ENCODE measurements at places on chromosomes 2 and 18.

DNA sequence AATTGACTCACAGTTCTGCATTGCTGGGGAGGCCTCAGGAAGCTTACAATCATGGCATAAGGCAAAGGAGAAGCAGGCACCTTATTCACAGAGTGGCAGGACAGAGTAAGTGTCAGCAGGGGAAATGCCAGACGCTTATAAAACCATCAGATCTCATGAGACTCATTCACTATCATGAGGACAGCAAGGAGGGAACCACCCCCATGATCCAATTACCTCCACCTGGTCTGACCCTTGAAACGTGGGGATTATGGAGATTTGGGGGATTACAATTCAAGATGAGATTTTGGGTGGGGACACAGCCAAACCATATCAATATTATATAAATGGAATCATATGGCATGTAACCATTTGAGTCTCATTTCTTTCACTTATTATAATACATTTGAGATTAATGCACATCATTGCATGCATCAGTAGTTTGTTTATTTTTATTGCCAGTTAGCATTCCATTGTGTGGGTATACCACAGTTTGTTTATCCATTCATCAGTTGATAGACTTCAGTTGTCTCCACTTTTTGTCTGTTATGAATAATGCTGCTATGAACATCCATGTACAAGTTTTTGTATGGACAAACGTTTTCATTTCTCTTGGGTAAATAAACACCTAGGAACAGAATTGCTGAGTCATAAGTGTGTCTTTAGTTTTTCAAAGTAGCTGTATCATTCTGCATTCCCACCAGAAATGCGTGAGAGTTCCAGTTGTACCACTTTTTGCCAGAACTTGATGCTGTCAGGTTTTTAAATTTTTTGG is 5.8 kb upstream of the SRBD1 start:
- no peak for DNase-seq

GRCh38 chr18:7741640-7742039 is 174.5 kb downstream of the PTPRM start:
- no peak for DNase-seq

GRCh38 chr2:124610866-124611265 is 585.8 kb downstream of the CNTNAP5 start:
- DNase-seq, result no peak

DNA sequence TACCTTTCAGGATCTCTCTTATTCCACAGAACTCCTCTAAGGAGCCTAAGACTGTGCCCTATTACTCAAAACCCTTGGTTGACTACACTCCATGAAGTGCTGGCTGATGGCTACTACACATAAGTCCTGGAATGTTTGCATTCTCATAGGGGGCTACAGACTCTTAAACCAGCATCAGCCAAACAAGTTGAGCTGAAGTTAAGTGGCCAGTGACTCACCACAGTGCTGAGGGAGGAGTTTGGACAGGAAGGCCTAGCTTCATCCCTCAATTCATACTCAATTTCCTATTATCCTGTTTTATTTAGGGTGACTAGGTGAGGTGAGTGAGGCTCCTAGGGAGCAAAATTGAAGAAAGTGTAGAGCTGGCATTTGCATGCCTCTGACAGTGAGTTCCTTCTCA is 246.7 kb downstream of the SMAD2 start:
- no peak for DNase-seq

- no peak for DNase-seq
Measured at GRCh38 chr2:172216477-172216876, 113.8 kb upstream of the DLX2 start.

DNA sequence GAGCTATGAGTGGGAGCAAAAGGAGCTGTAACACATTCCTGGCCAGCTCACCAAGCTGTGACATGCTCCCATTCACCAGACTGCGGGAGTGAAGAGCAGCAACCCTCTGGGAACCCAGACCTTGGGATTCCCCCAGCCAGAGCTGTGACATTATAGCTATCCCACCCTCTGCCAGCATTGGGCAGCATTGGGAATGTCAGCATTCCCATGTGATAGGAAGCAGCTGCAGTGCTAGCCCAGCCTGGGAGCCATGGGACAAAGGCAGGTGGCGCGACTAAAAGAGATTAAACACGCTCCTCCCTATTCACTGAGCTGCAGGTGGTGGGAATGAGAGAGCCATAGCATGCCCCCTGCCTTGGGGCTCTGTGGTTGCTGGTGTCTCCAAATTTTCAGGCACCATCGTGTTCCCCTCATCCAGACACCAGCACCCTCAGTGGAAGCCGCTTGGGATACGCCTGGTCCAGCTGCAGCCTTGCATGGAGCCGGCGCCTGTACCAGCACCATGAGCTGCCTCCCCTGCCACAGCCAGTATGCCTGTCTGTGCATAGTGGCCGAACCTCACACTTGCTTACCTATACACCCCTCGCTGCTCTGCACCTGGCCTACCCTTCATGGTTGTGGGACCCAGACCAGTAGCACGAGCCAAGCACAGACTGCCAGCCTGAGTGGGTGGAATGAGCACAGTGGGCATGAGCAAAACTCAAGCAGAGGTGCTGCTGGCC is 695.6 kb upstream of the GCFC2 start:
- DNase-seq, result peak; percentile 43

- DNase-seq, result no peak
Measured at GRCh38 chr2:209114588-209115240, 309.1 kb upstream of the MAP2 start.

DNA sequence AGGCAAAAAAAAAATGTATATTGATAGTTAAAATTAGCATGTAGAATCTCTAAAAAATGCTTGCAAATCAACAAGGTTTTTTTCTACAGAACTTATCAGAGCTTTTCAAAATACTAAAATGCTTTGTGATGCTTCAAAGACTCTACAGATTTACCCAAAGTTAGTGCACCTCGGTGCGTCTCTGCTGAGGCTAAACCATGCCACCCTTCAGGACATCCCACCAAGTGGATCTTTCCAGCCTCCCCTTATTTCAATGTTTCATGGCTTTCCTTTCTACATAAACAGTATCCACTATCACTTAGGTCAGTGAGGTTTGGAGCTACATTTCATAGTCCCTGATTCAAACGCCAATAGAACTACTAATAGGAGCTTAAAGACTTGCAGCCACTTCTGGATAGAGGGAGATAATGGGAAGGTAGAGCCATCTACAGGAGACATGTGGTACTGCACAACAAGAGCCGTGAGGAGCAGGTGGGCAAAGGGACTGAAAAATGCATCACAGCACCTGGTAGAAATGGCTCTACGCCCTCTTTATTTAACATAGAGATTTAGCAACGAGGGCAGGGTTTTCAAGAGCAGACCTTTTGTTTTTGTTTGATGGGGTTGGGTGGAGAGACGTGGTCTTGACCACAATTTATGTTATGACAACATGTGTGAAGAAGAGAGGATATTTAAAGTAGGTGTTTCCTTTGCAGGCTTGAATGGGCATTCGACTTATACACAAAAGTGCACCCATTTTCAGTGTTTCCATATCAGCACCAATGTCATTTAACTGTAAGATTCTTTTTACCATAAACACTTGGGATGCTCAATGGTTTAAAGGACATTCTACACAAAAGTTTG is 56.1 kb upstream of the SLC35G4 start:
- no peak for DNase-seq

GRCh38 chr18:6613581-6613980 is 115.9 kb upstream of the ARHGAP28 start:
- DNase-seq, result no peak

DNA sequence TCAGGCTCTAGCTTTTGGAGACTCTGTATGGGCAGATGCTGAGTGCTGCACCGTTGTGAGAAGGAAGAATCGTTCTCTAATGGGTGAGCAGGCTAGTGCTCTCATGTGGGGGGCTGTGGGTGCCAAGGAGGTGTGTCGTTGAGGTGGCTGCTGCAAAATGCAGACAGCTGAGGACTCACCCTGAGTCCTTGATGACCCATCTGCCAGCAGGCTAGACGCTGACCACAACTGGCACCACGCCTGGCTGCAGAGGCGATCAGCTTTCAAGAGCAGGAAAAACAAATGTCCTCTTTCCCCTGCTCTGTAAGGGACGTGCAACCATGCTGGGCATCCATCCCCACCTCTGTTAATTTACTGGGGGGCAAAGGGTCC is 48.2 kb downstream of the HAUS1 start:
- no peak for DNase-seq

DNA sequence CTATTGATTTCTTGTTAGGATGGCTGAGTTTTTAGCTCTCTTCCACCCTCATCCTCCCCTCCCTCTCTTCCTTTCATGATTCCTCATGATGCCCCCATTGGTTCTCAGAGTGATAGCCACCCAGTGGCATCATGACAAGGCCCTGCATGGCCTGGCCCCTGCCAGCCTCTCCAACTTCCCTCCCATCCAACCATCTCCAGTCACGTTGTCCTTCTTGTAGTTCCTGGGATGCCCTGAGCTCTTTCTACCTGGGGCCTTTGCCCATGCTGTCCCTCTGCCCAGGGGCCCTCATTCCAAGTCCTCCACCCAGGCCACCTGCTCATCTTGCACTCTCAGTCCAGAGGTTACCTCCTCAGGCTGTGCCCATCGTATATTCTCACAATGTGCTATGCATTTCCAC is 247.5 kb downstream of the TFCP2L1 start:
- no peak for DNase-seq

GRCh38 chr18:28161608-28162599 is 15.0 kb downstream of the CDH2 start:
- no peak for DNase-seq

- DNase-seq, result no peak
Measured at GRCh38 chr2:2057125-2057721, 273.9 kb downstream of the MYT1L start.

GRCh38 chr18:32803568-32803967 is 30.7 kb upstream of the KLHL14 start:
- DNase-seq, result no peak

- no peak for DNase-seq
Measured at GRCh38 chr2:238380785-238381184, 45.9 kb upstream of the ASB1 start.

DNA sequence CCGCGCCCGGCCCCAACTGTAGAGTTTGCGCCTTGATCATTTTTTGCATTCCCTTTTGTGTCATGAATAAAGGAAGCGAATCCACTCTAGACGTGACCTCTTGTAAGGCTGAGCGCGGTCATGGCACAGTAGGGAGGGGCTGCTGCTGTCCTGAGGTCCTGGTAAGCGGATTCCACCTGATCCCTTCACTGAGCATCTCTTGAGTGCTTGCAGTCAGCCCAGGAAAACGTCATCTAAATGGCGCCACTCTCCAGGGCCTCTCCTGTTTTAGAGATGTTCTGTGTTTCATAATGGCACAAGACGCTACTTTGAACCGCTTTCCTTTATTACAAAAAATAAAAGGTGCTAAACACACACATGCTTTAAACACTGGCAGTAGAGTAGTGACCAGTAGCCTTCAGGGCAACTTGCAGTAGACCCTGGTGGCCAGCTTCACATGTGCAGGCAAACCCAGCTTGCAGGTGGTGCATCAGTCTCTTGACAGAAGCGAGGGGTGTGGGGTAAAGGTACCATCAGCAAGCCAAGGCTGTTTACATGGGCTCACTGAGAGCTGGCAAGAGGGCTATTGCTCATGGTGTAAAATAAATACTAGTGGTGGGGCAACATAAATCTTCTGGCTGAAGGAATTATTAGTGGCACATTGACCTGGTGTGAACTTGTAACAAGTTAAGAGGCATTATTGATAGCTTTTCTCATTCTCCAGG is 43.0 kb upstream of the ACKR3 start:
- DNase-seq, result no peak

DNA sequence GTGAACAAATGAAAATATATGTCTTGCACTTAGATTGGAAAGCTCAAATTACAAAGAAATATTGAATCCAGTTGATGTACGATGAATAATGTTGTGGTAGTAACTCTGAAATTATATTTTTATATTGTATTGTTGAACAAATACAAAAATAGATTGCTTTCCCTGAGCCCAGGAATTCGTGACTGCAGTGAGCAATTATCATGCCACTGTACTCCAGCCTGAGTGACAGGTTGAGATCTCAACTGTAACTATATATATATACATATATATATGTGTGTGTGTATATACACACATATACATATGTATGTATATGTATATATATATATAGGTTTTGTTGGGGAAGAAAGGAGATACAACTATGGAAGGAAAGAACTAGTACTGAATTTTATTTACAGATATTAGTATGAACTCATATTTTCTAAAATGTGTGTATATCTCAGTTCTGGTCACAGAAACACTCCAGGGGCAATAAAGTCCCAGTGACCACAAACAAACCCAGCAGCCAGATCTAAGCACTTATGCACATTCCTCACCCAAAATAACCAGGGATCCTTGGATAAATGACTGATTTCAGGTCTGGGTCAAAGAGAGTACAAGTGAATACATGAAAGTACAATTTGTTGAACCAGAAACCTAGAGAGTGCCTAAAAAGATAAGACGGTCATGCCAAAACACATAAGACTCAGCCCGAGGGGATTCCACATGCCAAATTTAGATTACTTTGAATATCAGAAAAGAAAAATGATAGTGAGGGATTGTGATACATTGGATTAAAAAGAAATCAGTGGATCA is 146.3 kb downstream of the TMX3 start:
- DNase-seq, result no peak

DNA sequence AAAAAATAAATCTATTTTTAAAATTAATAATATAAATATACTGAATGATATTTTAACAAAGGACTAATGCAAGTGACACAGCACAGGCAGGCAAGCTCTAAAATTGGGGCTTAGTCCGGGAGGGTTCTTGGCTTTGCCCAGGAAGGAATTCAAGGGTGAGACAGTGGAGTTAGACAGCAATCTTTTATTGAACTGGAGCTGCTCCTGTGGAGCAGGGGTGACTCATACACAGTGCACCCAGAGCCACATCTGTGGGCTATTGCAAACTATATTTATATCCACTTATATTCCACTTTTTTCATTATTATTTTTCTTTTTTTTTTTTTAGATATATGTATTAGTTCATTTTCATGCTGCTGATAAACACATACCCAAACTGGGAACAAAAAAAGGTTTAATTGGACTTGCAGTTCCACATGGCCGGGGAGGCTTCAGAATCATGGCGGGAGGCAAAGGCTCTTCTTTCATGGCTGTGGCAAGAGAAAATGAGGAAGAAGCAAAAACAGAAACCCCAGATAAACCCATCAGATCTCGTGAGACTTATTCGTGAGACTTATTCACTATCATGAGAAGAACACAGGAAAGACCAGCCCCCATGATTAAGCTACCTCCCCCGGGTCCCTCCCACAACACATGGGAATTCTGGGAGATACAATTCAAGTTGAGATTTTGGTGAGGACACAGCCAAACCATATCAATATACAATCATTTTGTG is 437.1 kb downstream of the BCL11A start:
- DNase-seq, result no peak

GRCh38 chr2:10493634-10494281 is 45.6 kb upstream of the ODC1 start:
- peak; percentile 40 for DNase-seq

GRCh38 chr2:42916324-42916723 is 123.9 kb upstream of the HAAO start:
- no peak for DNase-seq

DNA sequence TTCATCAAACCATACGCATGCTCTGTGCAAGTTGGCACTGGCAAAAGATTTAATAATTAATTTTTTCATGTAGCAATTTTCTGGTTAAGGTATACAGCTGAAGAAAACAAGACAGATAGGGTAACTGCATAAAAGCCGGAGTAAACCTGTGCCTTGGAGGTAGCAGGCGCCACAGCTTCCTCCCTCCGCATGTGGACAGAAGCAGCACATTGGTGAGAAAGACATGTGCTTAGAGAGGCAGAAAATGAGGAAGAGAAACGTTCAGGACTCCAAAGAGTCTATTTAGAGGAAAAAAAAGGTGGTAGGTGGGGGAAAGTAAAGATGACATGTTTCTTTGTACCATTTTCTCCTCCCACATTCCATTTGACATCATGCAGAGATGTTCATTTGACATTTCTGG is 9.3 kb downstream of the ST6GAL2 start:
- DNase-seq, result no peak

All from pancreas (tissue), 10 donors.